ENCODE measurements at places on chromosomes 13 and 19.
A peak's percentile ranks its signal among the peaks of the same experiment; 100 is the strongest.

DNA sequence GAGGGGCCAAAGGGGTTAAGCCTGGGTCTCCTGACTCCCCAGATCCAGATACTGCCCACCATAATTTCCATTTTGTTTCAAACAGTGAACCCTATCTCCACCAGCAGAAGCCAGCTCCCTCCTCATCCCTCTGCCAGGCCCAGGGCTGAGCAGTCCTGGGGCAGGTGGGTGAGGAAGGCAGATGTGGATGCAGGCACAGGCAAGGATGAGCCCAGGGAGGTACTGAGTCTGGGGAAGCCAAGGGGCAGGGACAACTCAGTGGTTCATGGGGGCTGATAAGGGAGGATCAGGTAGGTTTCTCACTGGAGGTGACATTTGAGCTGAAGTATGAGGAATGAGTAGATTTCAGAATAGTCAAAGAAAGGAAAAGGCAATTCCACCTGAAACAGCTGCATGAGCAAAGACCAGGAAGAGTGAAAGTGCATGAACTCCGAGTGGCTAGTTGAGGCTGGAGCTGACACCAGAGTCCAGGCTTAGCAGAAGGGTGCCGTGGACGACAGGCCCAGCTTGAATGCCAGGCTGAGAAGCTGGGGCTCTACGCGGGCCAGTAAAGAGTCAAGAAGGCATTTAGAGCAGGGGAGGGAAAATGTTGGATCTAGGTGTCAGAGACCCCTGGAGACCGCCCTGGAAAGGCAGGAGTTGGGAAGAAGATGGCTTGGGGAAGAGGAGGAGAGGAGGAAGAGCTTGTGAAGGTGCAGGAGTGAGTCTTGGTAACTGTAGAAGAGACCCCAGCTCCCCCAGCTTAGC lies 10.3 kb downstream of the CIC start:
- no peak for DNase-seq

DNA sequence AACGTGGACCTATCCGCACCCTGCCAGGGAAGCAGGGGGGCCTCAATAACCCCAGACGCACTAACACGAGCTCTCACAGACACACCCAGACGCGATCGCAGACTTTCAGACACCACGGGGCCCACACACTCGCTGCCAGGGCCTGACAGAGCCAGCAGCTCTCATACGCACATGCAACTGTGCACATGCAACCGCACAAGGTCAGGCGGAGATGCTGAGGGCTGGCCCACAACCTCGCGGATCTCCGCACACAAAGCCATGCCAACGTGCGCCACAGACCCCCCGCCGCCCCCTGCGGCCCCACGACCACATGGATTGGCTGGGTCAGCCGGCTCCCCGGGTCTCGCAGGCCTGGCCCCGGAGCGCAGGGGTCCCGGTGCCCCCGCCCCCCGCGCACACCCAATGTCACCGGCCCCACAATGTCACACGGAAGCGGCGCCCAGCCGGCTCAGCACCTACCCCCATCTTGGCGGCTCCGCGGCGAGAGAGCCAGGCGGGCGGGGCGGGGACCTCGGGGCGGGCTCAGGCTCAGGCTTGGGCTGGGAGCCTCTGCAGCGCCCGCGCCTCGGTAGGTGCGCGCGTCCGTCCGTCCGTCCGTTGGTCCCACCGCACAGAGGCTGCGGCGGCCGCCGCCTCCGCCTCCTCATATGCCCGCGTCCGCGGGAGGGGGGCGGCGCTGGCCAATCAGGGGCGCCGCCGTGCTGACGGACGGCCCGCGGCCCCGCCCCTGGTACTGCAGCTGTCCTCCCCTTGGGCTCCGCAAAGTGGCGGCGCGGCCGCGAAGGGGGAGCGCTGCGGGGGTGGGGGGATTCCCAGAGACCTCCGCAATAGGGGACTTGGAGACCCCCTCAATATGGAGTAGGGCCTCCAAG lies at the start of gene ATP1A3:
ATP1A3 (minus strand) TSS at position 619 of the 872 bp plus-strand sequence; CDS start at position 465, 154 bp downstream.
- DNase-seq: peak; percentile 63

GRCh38 chr19:29526730-29527499 lies 1.1 kb downstream of the VSTM2B start:
- no peak for DNase-seq

DNA sequence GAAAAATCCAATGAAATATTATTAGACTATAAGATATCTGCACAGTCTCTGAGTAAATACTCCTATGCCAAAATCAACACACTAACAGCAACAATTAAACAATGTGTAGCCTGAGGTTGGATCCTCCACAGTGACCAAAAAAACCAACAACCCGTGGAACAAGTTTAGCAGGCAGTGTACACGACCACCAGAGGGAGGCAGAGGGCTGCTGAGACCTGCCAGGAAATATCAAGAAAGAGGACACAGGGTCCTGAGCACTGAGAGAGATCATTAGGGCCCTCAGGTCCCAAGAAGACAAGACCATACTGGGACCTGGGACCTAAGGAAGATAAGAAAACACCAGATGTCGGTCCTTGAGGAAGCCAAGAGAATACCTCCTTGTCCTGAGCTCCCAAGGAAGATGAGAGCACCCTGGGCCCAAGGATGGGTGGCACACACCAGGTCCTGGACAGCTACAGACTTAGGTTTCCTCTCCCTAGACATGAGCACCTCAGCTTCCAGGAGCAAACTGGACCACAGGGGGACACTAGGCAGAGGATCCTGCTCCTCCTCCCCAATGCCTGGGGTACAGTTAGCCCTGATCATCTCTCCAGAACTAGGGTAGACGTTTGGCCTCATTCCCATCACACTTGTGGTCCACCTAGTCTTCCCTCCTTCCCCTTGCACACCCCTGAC lies 822 bp upstream of the ZNF274 start:
- DNase-seq: peak; percentile 72

DNA sequence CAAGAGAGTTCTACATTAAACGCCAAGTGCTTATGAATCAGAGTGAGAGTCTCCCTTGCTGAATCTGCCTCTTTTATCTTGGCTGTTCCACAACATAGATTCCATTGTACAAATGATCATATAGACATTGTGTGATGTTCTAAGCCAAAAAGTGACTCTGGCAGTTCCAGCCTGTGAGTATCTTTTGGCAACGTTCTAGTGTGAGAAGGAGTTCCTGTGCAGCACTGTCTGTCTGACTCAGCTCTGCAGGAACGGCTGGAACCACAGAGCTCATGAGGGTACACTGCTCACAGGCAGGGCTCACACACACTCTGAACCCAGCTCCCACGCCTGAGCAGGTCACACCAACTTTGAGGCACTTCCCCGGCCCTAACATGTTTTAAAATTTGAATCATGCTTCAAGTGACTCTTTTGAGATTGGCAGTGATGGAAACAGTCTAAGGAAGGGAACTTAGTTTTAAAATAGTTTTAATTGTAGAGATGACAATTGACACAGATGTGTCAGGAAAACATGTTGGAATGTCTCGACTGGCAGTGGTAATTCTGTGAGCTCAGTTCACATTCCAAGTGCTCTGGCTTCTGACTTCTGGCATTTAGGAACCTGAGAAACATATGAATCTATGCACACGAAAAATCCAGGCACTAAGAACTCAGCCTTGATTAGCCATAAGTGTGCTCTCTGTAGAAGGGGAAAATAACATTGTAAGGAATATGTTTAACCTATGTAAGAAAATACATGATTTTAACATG lies 272.0 kb downstream of the UQCRFS1 start:
- no peak for DNase-seq

GRCh38 chr19:12944104-12944674 lies 1.5 kb upstream of the RAD23A start:
- DNase-seq: no peak

GRCh38 chr13:77674852-77675251 lies 22.6 kb upstream of the SLAIN1 start:
- no peak for DNase-seq

DNA sequence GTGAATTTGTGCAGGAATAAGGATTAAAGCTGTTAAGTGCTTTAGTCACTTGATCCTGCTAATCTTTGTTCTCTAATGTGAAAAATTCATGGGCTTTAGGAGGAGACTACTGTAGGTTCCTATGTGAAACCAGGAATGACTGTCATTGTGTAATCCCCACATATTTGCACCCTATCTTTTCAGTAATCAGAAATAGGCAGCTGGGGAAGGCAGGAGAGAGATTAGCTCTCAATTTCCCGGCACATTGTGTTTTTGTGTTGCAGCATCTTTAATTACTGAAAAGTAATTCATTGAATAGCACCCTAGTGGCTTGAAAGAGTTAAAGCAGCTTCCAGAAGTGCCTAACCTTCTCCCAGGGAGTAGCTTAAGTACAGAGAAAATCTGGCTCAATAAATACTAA lies 282.9 kb downstream of the OLFM4 start:
- no peak for DNase-seq

DNA sequence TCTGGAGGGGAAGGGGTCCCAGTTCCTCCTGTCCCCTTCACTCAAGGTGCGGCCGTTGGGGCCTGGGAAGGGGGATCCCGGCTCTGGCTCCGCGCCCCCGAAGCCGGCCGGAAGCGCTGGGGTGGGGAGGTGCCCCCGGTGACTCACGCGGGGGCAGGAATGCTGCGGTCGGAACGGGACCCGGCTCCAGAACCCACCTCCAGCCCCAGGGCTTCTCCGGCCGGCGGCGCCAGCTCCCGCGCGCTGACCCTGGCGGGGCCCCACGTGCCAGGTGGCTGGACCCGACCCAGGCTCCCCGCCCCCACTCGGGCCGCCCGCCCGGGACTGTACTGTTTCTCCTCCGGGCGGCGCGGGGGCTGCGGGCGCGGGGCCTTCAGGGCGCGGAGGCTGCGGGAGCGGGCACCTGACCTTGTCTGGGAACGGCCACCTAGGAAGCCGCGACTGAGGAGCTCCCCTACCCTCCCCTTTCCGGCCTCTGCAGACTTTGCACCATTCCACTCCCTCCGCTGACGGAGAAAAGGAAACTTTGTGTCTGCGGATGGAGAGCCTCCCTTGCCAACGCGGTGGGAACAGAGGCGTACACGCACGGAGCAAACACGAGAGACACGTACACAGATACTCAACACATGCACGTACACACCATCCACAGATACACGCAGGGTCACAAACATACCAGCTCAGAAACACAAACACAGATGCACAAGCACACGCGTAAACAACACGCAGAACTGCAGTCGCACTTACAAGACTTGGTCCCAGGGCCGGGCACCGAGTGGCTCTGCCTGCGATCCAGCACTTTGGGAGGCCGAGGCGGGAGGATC lies 7.2 kb downstream of the AXL start:
- peak; percentile 90 for DNase-seq

DNA sequence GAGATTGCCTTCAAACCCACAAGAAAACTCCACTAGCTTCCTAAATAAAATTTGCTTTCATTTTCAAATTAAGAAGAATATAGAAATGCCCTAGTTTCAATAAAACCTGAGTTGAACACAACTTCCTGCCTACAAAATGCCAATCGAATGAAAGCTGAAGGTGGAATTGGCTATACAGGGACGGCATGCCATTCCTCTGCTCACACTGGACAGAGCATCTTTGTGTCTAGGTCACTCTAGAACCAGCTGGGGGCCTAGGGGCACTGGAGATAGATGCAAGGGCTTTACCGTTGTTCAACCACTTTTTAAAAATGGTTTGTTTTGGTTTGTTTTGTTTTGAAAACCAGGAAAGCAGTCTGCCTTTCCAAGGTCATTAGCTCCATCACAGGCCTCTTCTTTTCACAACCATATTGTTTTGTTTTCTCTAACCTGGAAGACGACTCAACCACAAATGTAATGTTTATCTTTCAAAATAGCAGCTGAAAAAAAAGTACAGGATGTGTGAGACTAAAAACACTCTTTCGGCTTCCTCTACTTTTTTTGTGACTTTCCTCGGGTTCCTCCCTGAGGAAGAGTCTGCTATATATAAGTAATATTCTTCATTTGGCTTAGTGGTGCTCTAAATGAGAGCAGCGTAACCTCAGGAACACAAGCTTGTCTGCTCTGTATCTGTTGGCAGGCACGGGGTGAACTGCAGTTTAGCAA lies 11.9 kb upstream of the ITM2B start:
- DNase-seq: no peak

DNA sequence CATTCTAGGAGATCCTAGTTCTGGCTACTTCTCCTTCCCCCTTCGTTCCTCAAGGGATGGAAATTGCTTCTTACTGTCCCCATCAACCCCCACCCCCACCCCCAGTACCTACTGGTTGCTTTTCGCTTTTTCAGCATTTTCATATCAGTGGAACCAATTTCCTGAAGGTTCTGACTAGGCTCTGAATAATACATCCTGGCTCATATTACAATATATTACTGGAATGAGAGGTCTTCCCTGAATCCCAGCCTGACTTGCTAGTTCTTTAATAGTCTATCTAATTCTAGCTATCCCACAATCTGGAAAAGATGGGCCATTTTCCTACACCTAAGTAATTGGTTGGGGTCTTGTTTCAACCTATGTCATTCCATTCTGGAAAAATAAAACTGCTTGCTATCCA lies 207.4 kb downstream of the COG6 start:
- no peak for DNase-seq

DNA sequence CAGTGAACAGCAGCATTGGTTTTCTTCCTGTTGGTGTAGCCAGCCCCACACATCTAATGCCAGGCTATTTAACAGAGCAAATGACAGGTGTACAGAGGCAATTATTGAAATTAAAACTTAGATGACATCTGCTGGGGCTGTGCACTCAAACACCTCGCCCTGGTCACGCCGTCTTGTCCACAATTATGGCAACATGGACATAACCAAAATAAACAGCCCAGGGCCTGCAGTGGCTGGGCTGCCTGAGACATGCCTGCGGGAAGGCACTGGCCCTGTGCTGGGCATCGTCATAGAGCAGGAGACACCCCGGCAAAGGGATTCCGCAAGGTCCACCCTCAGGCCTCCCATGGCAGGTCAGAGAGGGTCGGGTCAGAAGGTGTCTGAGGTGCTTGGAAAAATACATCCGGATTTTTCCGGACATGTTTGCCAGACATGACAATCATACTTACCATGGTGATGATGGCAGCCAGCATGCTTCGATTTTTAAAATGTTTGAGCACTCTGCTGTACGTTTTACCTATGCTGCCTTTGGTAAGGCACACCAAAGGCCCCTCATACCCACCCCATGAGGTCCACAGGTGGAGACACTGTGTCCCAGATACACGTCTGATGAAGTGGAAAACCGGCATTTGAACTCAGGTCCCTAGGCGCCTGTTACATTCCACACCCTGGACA lies 47.8 kb downstream of the TSHZ3 start:
- DNase-seq: no peak

DNA sequence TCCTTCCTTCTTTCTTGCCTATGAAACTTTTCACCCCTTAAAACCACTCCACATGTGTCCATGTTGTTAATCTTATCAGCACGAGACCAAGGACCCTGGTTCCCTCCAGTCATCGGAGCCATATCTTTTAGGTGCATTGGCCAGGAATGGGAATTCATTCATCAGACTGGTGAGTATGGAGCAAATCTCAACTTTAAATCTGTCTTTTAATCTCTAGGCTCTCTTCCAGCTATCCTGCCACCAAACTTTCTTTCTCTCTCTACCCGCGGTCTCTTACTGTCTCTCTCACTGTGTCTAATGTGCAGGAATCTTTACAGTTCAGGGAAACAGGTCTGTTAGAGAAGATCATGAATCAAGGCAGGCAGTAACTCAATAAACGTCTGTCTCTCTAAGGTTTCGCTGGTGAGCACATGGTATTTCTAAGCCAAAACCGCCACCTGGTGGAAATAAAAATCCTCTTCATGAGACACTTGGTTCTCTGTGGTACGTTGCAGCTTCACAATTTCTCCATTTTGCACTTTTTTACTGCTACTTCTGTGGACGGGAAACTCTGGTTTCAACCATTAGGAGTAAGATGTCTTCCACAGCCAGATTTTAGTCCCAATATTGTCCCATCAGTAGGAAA lies 16.1 kb downstream of the LGALS16 start:
- DNase-seq: peak; percentile 71

GRCh38 chr13:67133476-67133875 lies 96.7 kb downstream of the PCDH9 start:
- no peak for DNase-seq
